ENCODE measurements at places on chromosomes 7 and 10. TPM values are rescaled to one million over a fixed set of nuclear protein-coding genes. Genes with fewer than 3 reads are reported as not detected.

The LIPN gene
- not detected for total RNA-seq

The SNCG gene
- total RNA-seq: 137 TPM

The ZP3 gene
- total RNA-seq: 2.5 TPM

The MAPK8 gene
- 46.3 TPM for total RNA-seq

The PGAM2 gene
- total RNA-seq: not detected

The SPACDR gene
- 0.39 TPM for total RNA-seq

The STEAP4 gene
- not detected for total RNA-seq

The RNF148 gene
- 0.51 TPM for total RNA-seq

The CTAGE15 gene
- 0.13 TPM for total RNA-seq

The RHBDD2 gene
- 11.9 TPM for total RNA-seq

The SLC39A12 gene
- under 0.01 TPM for total RNA-seq

The NAT16 gene
- total RNA-seq: not detected

The AUTS2 gene
- 1.3 TPM for total RNA-seq
